ENCODE measurements at places on chromosomes 2 and 18.

DNA sequence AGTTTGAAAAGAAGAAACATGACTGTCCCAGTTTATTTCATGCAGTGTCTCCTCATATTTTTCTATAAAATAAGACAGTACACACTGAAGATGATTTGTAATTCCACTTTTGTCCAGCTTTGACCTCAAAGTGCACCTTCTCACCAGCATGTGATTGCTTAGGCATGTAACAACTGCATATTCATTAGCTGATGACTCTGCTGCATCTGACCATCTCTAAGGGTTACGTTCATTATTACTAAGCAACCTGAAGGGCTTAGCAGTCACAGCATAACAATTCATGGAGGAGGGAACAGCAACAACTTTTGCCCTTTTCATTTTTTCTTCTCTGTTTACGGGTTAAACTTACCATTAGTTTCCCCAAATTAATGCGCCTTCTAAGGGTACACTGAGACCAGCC, 330.6 kb upstream of the PIK3C3 start:
- DNase-seq: no peak

- DNase-seq: no peak
These were observed 112.7 kb upstream of the REV1 start for GRCh38 chr2:99602476-99602875.

DNA sequence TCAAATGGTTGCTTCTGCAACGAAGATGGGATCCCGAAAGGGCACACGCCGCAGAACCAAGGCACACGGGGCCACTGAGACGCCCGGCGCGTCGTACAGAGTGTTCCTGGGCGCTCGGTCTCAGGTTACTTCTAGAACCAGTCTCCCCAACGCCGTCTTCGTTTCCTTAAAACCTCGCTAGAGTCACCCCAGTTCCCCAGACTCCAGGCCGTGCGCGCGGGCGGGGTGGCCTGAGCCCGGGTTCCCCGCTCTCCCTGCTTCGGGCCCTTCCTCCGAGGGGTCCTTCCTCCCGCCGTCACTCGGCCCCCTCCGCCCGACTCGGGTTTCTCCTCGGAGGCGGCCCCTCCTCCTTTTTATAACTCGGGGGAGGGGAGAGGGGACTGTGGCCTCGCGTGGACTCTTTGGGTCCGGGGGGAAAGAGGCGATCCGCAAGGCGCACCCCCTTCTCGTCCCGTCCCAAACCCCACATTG, 774 bp upstream of the FZD7 start:
- DNase-seq: peak; percentile 29

GRCh38 chr2:191247381-191248057, 2.3 kb downstream of the MYO1B start:
- no peak for DNase-seq

DNA sequence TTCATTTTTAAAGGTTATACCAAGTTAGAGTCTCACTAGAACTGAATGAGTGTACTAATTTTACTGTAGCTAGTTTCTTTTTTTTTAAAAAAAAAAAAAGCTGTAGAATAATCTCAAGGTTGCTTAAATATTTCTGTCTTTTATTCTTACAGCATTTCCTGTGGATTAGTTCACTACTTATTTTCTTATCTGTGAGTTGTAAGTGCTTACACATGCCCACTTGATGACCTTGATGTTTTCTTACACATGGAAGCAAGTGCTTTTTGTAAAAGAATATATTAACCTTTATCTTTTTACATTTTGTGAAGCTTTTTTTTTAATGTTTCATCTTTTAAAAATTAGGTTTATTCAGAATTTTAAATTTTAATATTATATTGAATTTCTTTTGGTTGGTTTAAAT, 57.8 kb downstream of the MSH2 start:
- no peak for DNase-seq

DNA sequence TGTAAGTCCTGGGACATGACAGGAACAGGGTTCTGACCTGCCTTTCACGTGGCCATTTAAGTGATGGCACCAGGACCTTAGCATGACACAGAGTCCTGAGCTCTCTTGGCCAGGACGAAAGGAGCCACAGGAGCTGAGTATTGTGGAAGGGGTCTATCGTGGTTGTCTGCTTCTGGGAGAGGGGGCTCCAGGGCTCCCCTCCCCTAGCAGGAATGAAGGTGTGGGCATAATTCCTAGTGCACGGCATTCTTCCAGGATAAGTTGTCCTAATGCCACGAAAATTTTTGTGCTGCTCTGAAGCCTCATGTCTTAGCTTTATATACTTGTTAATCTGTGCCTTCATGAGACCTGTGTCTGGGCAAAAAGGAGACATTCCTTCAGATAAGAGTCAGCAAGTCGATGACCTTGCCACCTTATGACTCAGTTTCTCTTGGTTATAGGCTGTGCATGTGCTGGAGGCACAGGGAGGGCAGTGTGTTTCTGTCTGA, 17.1 kb downstream of the GATA6 start:
- DNase-seq: no peak

- no peak for DNase-seq
These were observed 67.6 kb downstream of the FEZ2 start for GRCh38 chr2:36530178-36530982.

DNA sequence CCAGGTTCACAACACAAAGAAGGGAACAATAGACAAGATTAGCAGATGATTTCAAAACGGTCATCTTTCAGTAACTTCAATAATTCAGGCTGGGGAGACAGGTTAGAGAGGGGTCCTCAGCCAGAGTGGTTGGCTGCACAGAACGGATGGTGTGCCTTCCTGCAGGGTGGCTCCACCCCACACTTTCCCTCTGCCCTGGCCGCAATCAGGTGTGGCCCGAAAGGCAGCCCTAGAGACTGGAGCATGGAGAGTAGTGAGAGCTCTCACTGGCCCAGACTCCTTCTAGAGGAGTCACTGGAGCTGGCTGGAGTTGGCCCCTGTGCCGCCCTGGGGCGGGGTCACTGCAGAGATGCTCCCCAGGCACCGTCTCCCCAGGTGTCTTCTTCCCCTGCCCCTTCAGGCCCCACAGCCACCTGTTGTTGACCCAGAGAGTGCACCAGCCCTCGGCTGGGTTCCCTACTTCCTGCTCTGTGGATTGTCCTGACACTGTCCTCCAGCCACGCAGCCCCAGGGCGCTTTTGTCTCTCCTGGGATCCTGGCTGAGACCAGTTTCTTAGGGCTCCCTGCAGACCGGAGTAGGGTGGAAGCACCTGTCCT, 126.8 kb downstream of the PXDN start:
- DNase-seq: no peak

DNA sequence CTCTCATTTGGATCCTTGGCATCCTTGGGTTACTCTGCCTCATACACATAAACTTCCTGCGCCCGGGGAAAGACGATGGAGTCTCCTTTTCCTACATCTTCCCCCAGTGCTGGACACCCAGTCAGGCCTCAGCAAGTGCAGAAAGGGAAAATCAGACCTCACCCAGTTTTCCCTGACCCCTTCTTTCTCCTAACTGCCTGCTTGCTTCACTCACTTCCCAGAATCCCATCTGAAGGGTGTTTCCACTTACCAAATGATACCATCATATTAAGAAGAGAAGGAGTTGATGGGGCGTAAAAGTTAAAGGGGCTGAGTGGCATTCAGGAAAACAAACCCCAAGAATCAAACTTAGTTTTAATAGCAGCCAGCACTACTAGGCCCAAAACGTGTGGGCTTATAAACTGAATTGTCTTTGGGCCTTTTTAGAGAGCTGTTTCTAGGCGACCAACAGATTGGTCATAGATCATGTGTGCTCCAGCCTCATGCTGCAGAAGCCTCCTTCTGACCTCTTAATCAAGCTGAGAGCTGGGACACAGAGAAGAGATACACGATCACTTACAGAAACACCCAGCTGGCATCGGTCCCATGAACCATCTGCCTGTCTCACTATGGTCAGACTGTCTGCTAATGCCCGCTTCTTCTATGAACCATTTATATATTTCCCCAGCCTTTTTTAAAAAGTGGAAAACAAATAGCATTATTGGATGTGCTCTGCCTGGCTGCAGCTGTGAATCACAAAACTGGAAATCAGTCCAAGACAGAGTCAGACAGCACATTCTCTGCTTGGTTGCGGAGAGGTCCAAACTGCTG, 165.7 kb upstream of the SLC14A2 start:
- DNase-seq: no peak

DNA sequence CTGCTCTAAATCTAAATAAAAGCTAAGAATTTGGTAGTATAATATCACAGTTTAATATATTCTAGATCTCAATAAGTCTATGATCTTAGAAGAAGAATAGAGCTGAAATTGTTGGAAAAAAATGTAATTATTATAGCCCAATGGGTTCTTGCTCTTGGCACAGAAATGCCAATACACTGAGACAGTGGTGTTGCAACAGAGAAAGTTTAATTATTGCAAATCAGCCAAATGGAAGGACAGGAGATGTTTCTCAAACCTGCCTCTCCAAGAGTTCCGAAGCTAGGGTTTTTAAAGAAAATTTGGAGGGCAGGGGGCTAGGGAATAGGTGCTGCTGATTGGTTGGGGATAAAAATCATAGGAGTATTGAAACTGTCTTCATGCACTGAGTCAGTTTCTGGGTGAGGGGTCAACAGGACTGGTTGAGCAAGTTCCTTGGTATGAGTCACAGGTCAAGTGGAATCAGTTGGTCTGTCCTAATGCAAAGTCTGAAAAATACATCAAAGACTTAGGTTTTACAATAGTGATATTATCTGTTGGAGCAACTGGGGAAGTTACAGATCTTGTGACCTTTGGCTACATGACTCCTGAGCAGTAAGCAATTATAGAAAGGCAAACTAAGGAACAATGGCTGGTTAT, 228.6 kb downstream of the CD226 start:
- no peak for DNase-seq

DNA sequence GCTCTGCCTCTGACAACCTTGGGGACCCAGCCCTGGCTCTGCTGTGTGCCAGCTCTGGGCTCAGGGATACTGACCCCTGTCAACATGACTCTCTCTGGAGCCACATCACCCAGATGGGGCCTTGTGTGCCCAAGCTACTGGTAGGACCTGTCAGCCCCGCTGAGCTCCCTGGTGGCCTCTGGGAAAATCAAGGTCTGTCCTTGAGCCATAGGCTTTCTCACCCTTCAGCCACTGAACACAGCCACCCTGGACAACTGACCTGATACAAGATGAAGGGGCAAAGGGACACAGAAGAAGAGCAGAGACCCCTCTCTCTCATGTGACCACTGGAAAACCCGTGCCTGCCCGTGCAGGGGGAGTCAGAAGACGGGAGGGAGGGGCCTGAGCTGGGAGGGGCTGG, 7.8 kb downstream of the CCDC74A start:
- no peak for DNase-seq

DNA sequence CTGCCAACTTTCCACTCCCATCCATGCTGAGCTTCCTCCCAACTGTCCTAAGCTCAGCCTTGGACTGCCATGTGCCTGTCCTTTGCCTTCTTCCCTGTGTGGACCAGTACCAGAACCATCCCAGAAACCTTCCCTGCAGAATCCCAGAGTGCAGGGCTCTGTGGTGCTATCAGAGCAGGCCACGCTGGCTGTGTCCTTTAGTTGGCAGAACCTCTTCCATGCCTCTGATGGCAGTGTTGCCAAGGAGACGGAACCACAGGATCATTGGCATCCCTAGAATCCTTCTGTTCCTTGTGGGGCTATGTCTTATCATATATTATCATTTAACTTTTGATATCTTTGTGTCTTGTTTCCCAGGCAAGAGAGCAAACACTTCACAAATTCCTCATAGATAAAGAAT, 73.0 kb upstream of the NOSTRIN start:
- no peak for DNase-seq

GRCh38 chr18:9340472-9340871, 5.9 kb downstream of the TWSG1 start:
- no peak for DNase-seq

Data from central memory CD4-positive, alpha-beta T cell (primary cell).